Hair follicular keratinocyte (primary cell): ENCODE measurements at places on chromosomes 2 and 18. TPM values are rescaled to one million over a fixed set of nuclear protein-coding genes. Genes with fewer than 3 reads are reported as not detected.

NABP1 gene
- total RNA-seq, result 20.5 and 24.0 TPM in 2 replicates

SH3RF3 gene
- 0.57 and 0.86 TPM in 2 replicates for total RNA-seq

RIT2 gene
- not detected in 2 replicates for total RNA-seq

PTPN2 gene
- 35.4 and 47.3 TPM in 2 replicates for total RNA-seq

RESP18 gene
- total RNA-seq, result not detected in 2 replicates

NEU2 gene
- not detected in 2 replicates for total RNA-seq

DNAJC5G gene
- not detected in 2 replicates for total RNA-seq

MAT2A gene
- 69.0 and 72.9 TPM in 2 replicates for total RNA-seq

EGR4 gene
- total RNA-seq, result not detected in 2 replicates

TANC1 gene
- total RNA-seq, result 17.3 and 19.3 TPM in 2 replicates

ASXL3 gene
- total RNA-seq, result 0.11 TPM in 1 of 2 replicates, not detected in the other

GPAT2 gene
- total RNA-seq, result 1.4 and 2.8 TPM in 2 replicates

TUBA4B gene
- not detected in 2 replicates for total RNA-seq

ABCB11 gene
- total RNA-seq, result not detected in 2 replicates

NYAP2 gene
- total RNA-seq, result not detected in 2 replicates

SPEG gene
- 13.8 and 30.5 TPM in 2 replicates for total RNA-seq

ANKRD30BL gene
- not detected in 2 replicates for total RNA-seq

CCDC150 gene
- total RNA-seq, result 1.4 and 1.7 TPM in 2 replicates

GAREM1 gene
- total RNA-seq, result 3.4 and 5.2 TPM in 2 replicates

CPO gene
- not detected in 2 replicates for total RNA-seq

RASGRP3 gene
- total RNA-seq, result not detected in 2 replicates

LBX2 gene
- 0.65 and 1.2 TPM in 2 replicates for total RNA-seq
